Activated T-helper 2 cell treated with anti-CD3 and anti-CD28 coated beads, Interferon-gamma antibody, Interleukin-2, Interleukin-4, amounts not matched to agents 10 μg/mL and 5 μg/mL and 100 μg/mL, durations not matched to agents 14 hours and 24 hours and 36 hours (primary cell): ENCODE measurements at places on chromosomes 1 and 21. TPM values are rescaled to one million over a fixed set of nuclear protein-coding genes. Genes with fewer than 3 reads are reported as not detected.

Gene SERTAD4
- total RNA-seq = not detected in 2 replicates

Gene CREG1
- 13.8 and 15.6 TPM in 2 replicates for total RNA-seq

Gene TRNP1
- total RNA-seq = 0.85 and 0.89 TPM in 2 replicates

Gene TRIM46
- 10.7 and 11.5 TPM in 2 replicates for total RNA-seq

Gene ARHGAP30
- 161 and 170 TPM in 2 replicates for total RNA-seq

Gene ATP1A2
- total RNA-seq = not detected in 2 replicates

Gene CDC42SE1
- 176 TPM in 2 replicates for total RNA-seq
